ENCODE measurements at places on chromosomes 3 and 15. TPM values are rescaled to one million over a fixed set of nuclear protein-coding genes. Genes with fewer than 3 reads are reported as not detected.

DLG1 gene
- total RNA-seq: 56.1 TPM

BDH1 gene
- 76.8 TPM for total RNA-seq

CKMT1A gene
- total RNA-seq: not detected

TTC14 gene
- total RNA-seq: 34.4 TPM

MOBP gene
- not detected for total RNA-seq

CCDC54 gene
- not detected for total RNA-seq

ST8SIA2 gene
- total RNA-seq: not detected

CACNA2D3 gene
- total RNA-seq: not detected

SIDT1 gene
- total RNA-seq: 14.2 TPM

EXOSC7 gene
- total RNA-seq: 90.0 TPM

KIF7 gene
- total RNA-seq: 3.4 TPM

CAPN3 gene
- 3.2 TPM for total RNA-seq

DNASE1L3 gene
- not detected for total RNA-seq

STRA6 gene
- not detected for total RNA-seq

RAB43 gene
- 25.2 TPM for total RNA-seq

SLC6A11 gene
- not detected for total RNA-seq

STRC gene
- 0.17 TPM for total RNA-seq

STAB1 gene
- total RNA-seq: not detected

SLC28A1 gene
- total RNA-seq: not detected

MINAR1 gene
- 0.31 TPM for total RNA-seq

TMA7 gene
- 402 TPM for total RNA-seq

SLC24A5 gene
- not detected for total RNA-seq

PRSS50 gene
- not detected for total RNA-seq

MRAS gene
- total RNA-seq: not detected

APBA2 gene
- 16.2 TPM for total RNA-seq

TIGIT gene
- 213 TPM for total RNA-seq

ADCY5 gene
- total RNA-seq: not detected

LINGO1 gene
- not detected for total RNA-seq

PIGZ gene
- total RNA-seq: 0.51 TPM

CPNE4 gene
- total RNA-seq: not detected

STARD5 gene
- 4.3 TPM for total RNA-seq

ZNF80 gene
- total RNA-seq: 1.6 TPM

PTPRG gene
- not detected for total RNA-seq

OIP5 gene
- total RNA-seq: 18.7 TPM

CPNE9 gene
- total RNA-seq: 0.10 TPM

DAPK2 gene
- 2.6 TPM for total RNA-seq

CD80 gene
- 13.3 TPM for total RNA-seq

TNK2 gene
- total RNA-seq: 62.7 TPM

C3orf49 gene
- total RNA-seq: not detected

RPS27L gene
- 166 TPM for total RNA-seq

GDPGP1 gene
- 11.4 TPM for total RNA-seq

Data from activated CD8-positive, alpha-beta memory T cell treated with anti-CD3 and anti-CD28 coated beads for 36 hours (primary cell).